Epithelial cell of prostate (primary cell): ENCODE measurements at places on chromosomes 7 and 10.

DNA sequence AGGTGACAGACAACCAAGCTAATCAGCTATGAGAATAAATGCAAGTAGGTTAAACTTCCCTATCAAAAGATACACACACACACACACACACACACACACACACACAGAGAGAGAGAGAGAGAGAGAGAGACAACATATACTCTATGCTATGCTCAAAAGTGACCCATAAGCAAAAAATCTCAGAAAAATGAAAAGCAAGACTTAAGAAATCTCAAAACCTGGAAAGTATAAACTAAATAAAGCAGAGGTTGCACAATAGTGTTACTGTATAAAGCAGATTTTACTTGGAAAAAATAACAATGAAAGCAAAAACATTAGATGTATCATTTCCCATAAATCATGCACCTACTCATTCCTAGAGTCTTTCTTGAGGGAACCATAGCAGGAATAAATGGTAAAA is 221.5 kb downstream of the INHBA start:
- no peak for DNase-seq

GRCh38 chr7:114787556-114787955 is 134.3 kb upstream of the MDFIC start:
- DNase-seq: no peak

DNA sequence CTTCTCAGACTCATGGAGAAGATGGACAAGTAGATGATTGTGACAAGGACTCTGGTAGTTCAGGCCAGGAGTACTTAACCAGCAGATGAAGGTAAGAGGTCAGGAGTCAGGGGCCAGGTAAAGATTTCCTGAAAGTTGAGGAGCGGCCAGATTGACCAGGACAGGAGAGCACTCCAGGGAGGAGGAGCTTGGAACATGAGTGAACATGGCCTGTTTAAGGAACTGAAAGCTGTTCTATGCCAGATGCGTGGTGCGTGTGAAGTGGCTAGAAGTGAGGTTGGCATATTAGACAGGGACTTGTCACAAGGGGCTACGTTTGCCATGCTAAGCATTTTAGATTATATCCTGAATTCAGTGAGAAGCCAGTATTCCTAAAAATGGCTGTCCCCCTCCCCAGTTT is 157.2 kb downstream of the WNT2 start:
- no peak for DNase-seq

- DNase-seq: no peak
These were observed 96.0 kb downstream of the BRAF start for GRCh38 chr7:140828741-140829140.

- DNase-seq: no peak
These were observed 44.6 kb downstream of the SLC16A12 start for GRCh38 chr10:89490596-89491335.
